Endothelial cell of umbilical vein (primary cell): ENCODE measurements at places on chromosomes 1 and 21.

DNA sequence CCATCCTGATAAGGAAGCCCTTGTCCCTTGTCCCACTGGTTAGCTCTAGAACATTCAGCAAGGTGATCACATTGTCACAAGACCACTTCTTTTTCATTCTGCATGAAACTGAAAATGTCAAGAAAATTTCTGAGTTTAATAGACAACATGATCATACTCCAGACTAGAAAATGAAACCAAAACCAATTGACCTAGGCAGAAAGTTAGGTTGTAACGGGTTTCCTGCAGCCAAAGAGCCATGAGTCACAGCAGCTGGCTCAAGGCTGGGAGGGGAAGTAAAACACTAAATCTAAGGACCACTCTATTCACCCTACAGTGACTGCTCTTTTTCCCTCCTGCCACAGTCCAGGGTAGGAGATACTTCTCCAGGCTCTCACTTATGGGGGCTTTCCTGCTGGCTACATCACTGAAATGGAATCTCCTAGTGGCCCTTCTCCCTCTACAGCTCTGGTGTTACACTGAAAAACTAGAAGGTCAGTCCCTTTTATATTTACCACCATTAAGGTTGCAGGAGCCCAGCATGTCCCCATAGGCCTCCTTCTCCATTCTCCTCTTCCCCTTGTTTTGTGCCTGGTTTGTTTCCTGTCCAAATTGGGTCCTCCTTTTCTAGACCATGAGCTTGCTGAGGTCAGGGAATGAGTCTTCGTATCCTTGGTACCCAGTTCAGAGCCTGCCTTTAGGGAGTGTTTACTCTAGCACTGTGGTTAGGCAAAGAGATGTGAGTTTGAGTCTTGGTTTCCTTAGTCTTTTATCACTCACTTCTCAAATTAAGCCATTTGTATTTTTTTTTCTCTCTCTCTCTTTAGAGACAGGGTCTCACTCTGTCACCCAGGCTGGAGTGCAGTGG, 236.5 kb upstream of the JUN start:
- DNase-seq: peak; percentile 87

DNA sequence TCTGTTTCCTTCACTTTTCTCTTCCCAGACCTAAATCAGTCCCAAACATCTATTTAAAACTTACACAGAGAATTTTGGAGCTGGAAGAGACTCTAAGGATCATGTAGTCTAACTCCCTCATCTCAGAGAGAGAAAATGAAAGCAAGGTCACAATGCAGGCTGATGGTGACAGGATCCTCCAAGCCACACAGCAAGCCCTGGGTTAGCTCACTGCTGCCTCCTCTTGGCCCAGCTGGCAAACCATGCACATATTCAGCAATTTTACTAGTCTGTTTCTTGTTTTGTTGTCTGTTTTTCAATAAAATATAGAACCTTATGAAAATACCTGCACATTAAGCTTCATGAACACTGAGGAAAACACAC, 27.7 kb upstream of the LY9 start:
- DNase-seq: no peak

GRCh38 chr1:8627728-8628127, 189.7 kb downstream of the RERE start:
- no peak for DNase-seq

DNA sequence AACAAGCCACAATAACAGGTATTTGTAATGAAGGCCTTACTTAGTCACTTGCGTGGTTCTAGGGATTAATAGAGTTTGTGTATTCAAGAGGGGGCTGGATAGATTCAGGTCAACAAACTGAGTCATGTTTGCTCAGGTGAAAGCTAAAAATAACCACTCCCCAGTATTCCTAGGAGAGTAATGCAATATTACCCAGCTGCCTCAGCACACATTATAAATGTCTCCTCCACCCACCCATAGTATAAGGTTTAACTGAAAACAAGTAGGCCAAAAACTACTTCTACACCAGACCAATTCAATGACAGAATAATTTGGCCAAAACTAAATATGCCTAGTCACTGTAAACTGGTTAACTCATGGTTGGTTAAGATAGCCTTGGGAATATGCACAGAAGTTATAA, 34.4 kb downstream of the WLS start:
- peak; percentile 48 for DNase-seq

DNA sequence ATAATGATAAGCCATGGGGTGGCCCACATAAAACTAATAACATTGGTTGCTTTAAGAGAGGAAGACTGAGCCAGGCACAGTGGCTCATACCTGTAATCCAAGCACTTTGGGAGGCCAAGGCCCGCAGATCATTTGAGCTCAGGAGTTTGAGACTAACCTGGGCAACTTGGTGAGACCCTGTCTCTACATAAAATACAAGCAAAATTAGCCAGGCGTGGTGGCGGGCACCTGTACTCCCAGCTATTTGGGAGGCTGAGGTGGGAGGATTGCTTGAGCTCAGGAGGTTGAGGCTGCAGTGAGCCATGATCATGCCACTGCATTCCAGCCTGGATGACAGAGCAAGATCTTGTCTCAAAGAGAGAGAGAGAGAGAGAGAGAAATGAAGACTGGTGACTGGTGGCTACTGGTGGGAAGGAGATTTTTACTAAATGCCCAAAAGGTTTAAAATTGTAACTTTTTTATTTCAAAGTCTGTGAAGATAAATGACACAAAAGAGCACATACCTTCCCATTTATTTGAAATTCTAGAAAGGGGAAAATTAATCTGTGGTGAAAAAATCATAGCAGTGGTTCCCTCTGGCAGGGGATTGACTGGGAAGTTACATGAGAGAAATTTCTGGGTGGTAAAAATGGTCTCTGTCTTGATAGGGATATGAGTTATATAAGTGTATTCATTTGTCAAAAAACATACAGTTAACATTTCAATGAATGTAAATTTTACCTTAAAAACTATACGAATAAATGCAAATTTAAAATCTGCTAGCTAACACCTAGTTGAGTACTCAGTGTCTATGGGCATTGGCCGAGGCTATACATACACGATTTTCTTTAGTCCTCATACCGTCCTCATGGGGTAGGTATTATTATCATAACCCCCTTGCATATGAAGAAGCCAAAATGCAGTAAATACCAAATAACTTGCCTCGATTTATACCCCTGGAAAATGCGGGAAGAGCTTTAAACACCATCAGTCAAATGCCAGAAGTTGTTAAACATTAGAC, 2.2 kb upstream of the NBPF1 start:
- DNase-seq: no peak

DNA sequence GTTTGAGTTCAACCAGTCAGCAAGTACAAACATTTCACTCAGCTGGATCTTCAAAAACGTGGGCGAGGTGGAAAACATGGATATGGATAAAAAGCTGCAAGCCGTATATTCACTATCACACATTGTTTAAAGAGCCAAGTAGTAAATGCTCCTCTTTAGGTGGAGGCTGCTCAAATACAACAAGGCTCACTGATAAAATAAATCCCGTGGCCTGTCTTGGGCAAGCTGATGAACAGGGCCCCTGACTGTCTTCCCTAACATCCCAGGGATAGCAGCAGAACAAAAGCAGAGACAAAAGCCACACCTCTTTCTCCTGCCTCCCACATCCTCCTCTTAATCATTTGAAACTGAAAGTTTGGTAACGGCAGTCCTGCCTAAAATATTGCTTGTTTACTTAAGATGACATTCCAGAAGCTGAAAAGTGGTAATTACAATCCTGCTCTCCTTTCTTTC, 357.7 kb downstream of the TTLL7 start:
- no peak for DNase-seq

- no peak for DNase-seq
Measured at GRCh38 chr1:200380589-200381021, 29.2 kb downstream of the ZNF281 start.

- no peak for DNase-seq
Measured at GRCh38 chr1:27004471-27005165, 8.0 kb downstream of the TENT5B start.

- DNase-seq: no peak
Measured at GRCh38 chr1:19619697-19620384, 24.3 kb upstream of the NBL1 start.

DNA sequence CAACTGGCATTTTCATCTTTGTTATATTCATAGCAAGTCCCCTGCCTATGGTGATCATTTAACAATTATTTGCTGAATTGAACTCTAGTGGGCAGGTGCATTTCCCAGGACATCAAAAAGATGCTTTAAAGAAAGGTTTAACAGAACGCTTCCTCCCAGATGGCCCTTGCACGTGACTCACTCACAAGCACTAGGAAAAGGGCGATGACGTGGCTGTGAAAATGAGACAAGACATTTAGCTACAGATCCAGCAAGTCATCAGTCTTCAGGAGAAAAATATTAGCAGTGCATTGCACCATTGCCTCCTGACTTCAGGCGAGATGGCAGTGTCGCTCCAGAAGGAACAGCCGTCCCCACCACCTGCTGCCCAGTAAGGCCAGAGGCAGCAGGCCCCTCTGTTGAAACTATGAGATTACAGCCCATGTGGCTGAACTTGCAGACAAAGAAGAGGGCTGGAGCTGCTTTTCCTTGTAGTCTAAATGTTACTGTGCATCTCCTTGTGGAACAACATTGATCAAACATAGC, 37.2 kb downstream of the DSCAM start:
- no peak for DNase-seq

- no peak for DNase-seq
Measured at GRCh38 chr21:28393279-28393678, 599.4 kb downstream of the LTN1 start.

DNA sequence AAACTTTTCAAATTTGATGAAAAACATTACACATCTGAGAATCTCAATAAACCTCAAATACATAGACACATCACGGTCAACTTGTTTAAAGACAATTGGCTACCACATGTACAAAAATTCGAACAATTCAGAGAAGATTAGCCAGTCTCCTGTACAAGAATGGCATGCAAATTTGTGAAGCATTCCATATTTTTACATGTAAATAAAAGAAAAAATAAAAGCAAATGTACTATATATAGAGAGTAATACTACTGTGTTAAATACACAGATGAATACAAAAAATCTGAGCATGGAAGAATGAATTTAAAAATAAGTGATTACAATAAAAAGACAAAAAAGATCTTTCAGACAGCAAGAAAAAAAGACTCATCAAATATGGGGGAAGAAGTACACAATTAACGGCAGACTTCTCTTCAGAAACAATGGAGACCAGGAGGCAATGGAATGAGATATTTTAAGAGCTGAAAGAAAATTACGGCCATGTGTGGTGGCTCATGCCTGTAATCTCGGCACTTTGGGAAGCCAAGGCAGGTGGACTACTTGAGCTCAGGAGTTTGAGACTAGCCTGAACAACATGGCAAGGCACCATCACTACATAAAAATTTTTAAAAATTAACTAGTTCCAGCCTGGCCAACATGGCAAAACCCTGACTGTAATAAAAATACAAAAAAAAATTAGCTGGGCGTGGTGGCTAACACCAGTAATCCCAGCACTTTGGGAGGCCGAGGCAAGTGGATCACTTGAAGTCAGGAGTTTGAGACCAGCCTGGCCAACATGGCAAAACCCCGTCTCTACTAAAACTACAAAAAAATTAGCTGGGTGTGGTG, 23.2 kb downstream of the HAX1 start:
- DNase-seq: no peak

DNA sequence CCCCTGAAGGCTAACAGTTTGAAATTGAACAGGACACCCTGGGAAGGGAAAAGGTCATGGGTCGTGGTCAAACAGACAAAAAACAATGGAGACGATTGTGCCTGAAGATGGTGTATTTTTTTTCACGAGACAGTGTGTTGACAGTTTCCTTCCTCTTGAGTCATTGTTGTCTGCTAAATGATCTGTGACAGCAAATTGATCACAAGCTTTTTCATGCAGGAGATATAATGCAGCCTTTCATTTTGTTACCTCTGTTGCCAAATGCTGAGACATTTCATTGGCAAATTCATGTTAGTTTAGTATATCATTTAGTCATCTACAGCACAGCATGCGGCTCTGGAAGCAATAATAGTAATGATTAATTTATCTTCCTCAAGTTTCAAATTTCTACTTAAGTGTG, 27.7 kb downstream of the UBE2U start:
- DNase-seq: no peak

GRCh38 chr21:37389456-37389855, 22.9 kb downstream of the DYRK1A start:
- DNase-seq: no peak

DNA sequence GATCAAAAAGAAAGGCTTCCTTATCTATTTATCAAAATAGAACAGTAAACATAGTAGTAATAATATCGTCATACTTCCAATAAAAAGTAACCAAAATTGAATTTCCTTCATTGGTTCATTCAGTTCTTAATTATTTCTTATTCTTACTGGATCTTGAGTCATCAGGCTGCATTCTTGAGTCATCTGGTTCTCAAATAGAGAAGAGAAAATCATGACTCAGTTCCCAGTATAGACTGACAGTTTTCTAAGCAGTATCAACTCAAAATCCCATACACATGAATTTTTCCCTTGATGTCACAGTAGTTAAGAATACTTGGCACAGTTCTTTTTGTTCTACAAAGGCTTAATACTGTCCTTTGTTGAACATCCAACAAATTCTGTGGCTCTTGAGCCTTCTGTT, 626.9 kb upstream of the ADGRL4 start:
- peak; percentile 16 for DNase-seq
